MG63 (cell line): ENCODE measurements at places on chromosomes 13 and 19.

DNA sequence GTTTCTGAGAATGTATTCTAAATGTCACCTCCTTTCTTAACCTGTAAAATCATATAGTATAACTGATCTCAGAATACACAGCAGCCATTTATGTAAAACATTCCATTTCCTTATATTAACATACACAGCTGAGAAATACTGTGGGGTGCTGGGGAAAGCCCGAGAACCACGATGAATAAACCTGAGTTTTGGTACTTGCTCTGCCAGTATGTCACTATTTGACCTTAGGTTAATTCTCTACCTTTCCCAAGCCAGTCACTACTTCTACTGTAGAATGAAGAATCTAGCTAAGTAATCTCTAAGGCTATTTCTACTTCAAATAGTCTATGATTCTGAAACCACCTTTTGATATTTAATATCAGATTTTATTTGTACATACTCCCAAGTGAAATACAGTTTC lies 173.7 kb downstream of the TBC1D4 start:
- no peak for DNase-seq

GRCh38 chr13:85729296-85729695 lies 69.9 kb downstream of the SLITRK6 start:
- no peak for DNase-seq

GRCh38 chr13:106700439-106700838 lies 132.5 kb upstream of the ARGLU1 start:
- DNase-seq = no peak

GRCh38 chr19:55212447-55212846 lies 3.1 kb upstream of the PTPRH start:
- peak; percentile 74 for DNase-seq

- no peak for DNase-seq
These were observed 1465.0 kb downstream of the EFNB2 start for GRCh38 chr13:105070452-105070851.

DNA sequence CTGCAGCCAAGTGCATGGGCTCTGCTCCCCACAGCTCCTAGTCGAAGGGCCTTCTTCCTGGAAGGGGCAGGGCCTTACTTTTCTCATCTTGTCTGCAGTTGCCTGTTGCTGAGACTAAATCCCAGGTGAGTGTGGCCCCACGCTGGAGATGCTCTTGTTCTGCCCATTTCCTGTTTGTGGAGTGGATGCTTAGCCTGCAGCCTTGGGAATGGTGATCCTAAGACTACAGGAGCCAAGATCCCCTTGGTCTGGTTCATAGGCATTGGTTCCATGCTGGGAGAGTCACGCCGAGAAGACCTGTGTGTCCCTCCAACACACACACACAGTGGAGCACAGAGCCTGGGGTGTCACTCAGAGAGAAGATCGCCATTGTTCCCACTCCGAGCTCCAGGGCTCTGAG lies 23.5 kb downstream of the CFAP97D2 start:
- DNase-seq = no peak

- no peak for DNase-seq
These were observed 6.9 kb upstream of the OVOL3 start for GRCh38 chr19:36103842-36104552.

DNA sequence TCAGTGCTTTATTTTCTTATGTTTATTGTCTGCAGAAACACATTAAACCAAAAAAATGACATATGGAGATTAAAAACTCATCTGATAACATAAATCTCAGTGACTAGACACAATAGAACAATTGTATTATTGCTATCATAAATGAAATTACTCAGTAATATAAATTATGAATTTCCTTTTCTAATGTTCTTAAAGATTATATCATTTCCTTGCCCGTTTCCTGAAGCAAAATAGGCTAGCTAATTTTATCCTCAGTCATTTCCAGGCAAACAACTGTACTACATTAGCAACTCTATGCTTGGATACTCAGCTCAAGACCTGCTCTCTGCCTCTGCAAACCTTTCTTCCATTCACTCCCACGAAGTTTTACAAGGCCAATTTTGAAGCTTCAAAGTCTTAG lies 61.2 kb downstream of the RFC3 start:
- no peak for DNase-seq

- DNase-seq = peak; percentile 85
These were observed at the start of gene ZNF581 for GRCh38 chr19:55643003-55643886. TSS of gene ZNF581 (plus strand) at chr19:55643649. CDS start at chr19:55644572, 923 bp downstream.

- peak; percentile 29 for DNase-seq
These were observed 123.5 kb upstream of the CACNA1A start for GRCh38 chr19:13629687-13630357.

DNA sequence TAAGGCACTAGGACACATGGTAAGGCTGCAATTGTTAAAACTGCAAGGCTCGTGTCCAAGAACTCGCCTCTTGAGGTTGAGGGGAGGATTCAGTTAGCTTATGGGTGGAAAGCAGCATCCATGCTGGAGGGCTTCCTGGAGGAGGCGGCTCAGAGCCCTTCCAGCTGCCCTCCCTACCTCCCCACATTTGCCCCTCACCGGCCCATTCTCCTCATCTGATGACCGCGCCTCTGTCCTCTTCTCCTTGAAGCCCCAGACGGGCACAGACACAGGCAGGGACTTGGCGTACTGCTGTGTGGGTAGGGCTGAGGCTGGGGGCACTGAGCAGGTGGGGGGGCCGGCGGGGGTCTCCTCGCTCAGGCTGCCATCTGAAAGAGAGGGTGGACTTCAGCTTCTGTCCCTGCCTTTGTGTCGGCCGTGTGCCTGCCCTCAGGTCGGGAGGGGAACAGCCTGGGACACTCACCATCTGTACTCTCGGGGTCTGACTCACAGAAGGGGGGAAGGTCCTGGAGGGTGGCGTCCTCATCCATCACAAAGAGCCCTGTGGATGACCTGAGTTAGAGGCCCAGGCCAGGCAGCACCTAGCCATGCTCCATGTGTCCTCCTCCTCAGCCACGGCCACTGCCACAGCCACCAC lies 4.1 kb upstream of the PNKP start:
- DNase-seq = no peak

GRCh38 chr13:32125751-32126150 lies 94.2 kb downstream of the FRY start:
- DNase-seq = no peak

GRCh38 chr19:7540761-7541474 lies 5.4 kb downstream of the PNPLA6 start:
- peak; percentile 71 for DNase-seq

GRCh38 chr19:7478843-7479227 lies 10.0 kb downstream of the PEX11G start:
- DNase-seq = no peak

DNA sequence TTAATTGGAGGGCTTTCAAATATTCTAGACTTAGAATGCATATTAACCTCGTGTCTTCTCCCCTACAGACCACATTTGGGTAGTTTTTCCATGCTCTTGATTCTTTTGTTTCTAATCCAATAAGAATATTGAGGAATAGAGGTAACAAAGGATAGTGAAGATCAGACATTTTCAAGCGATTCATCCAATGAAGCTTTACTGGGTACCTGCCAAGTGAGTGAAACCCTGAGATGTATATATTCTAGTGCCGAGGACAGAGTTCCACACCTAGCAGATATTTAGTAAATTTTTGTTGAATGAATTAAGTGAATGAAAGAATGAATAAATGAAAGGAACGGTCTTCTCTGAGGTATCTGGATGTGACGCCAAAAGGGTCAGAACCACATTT lies 442 bp upstream of the RFC3 start:
- DNase-seq = no peak

- DNase-seq = no peak
These were observed 2.5 kb downstream of the SLC1A6 start for GRCh38 chr19:14977128-14977527.

DNA sequence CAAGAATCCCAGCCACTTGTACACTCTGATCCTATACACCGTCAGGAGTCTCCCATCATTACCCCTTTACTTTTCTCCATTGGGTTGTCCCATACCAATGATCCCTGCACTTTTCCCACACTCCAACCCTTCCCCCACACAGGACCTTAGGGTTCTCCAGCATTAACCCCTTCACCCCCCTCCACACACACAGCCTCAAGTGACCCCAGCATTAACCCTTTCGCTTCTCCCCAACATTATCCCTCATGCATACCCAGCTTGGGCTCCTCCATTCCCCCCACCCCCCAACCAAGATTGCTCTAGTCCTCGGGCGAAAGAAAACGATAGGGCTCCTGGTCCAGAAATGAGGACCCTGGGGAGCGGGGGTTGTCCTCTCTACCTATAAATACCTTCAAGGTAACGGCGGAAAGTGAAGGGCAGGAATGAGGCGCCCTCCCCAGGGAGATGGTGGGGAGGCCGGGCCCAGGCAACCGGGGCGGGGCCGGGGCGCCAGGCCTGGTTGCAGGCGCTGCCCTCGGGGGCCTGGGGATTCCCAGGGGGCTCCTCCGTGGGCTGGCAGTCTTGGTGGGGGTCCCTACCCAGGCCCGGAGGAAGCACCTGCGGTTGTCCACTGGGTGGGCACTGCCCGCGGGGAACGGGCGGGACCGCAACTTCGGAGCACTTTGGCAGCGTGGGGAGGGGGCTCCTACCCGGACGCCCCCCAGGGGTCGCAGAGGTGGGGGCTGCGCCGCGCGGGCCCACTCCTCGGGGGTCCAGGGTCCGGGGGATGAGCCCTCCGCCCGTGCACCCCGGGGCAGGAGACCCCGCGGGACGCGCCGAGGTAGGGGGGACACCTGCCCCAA lies 757 bp downstream of the WIZ start:
- DNase-seq = no peak

DNA sequence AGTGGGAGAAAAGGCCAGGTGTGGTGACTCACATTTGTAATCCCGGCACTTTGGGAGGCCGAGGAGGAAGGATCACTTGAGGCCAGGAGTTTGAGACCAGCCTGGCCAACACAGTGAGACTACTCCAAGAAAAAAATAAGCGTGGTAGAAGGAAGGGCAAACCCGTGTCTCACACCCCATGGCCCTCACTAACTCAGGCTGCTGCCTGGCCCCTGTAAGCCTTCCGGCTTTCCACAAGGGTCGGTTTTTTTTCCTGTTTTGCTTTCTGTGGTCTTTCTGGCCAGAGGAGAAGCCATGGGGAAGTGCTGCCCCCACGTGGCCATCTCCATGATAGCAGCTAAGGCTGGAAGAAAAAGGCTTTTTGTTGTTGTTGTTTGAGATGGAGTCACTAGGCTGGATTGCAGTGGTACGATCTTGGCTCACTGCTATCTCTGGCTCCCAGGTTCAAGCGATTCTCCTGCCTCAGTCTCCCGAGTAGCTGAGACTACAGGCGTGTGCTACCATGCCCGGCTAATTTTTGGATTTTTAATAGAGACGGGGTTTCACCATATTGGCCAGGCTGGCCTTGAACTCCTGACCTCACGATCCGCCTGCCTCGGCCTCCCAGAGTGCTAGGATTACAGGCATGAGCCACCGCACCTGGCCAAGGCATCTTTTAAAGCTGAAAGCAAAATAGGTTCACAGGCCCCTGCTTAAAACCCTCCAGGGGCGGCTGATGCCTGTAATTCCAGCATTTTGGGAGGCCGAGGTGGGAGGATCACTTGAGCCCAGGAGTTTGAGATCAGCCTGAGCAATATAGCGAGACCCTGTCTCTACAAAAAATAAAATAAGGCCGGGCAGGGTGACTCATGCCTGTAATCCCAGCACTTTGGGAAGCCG lies 7.5 kb upstream of the ARHGEF18 start:
- peak; percentile 70 for DNase-seq

GRCh38 chr13:97256343-97256783 lies 34.2 kb downstream of the MBNL2 start:
- peak; percentile 45 for DNase-seq

GRCh38 chr13:21020581-21020980 lies 40.8 kb downstream of the LATS2 start:
- DNase-seq = no peak

DNA sequence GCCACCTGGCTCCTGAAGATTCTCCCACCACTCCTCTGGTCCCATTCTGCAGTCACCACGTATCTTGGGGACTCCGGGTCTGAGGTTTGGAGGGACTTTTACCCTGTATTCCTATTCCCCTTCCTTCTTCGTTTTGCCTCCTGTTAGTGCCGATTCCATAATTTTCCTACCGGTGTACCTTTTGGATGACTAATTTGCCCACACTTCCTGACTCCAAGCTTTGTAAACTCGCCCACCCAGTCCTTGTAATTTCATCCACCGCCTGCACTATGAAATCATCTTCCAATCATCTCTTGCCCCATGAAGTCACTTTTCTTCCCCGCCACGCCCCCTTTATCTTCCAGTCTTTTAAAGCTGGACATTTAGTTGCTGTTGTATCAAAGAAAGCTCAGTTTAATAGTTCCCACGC lies 572 bp downstream of the UCHL3 start:
- DNase-seq = peak; percentile 59

GRCh38 chr19:33303791-33304345 lies 1.5 kb upstream of the CEBPA start:
- no peak for DNase-seq

GRCh38 chr13:68850160-68850559 lies 1257.5 kb upstream of the ATXN8OS start:
- no peak for DNase-seq

GRCh38 chr19:42965176-42965575 lies 28.2 kb upstream of the PSG7 start:
- DNase-seq = peak; percentile 81

GRCh38 chr13:76512721-76513145 lies 373.5 kb downstream of the KCTD12 start:
- DNase-seq = peak; percentile 5

- no peak for DNase-seq
These were observed 34.1 kb upstream of the KLF12 start for GRCh38 chr13:74168263-74168675.

GRCh38 chr19:10116866-10117616 lies 2.7 kb downstream of the EIF3G start:
- DNase-seq = no peak

DNA sequence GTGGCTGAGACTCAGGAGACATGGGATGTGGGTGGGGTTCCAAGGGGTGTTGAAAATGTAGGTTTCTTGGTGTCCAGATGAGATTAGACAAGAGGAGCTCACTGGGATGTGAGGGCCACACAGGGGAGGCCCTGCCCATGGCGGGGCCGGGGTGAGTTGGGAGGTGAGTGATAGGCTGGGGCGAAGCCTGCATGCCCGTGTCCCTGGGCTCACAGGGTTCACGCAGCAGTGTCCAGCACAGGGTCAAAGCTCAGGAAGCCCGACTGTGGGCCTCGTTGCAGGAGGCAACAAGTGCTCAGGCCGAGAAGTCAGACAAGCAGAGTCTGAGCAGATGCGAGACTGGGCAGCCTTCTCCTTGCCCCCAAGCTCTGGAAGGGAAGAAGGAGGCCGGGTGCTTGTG lies 27.2 kb downstream of the CCDC8 start:
- no peak for DNase-seq

GRCh38 chr19:42919757-42920079 lies 2.0 kb upstream of the PSG6 start:
- DNase-seq = no peak

- no peak for DNase-seq
These were observed 2.3 kb upstream of the DACH1 start for GRCh38 chr13:71869274-71869673.

DNA sequence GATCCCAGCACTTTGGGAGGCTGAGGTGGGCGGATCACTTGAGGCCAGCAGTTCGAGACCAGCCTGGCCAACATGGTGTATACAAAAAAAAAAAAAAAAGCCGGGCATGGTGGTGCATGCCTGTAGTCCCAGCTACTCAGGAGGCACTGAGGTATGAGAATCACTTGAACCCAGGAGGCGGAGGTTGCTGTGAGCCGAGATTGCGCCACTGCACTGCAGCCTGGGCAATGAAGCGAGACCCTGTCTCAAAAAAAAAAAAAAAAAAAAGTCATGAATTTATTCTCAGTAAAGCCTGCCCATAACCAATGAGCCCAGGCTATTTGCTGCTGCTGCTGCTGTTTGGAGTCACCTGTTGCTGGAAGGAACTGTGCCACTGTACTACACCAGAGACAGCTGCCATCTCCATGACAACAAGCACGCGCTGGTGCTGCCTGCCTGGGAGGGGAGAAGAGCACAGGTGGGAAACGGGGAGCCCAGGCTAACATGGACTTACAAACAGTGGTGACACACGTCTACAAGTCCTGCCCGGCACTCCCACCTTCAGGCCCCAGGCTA lies 11.3 kb downstream of the ZFR2 start:
- no peak for DNase-seq
